ENCODE measurements at places on chromosomes 16 and 17.
A peak's percentile ranks its signal among the peaks of the same experiment; 100 is the strongest.

- no peak for DNase-seq
Measured at GRCh38 chr16:8905795-8906591, 23.8 kb downstream of the LITAFD start.

- no peak for DNase-seq
Measured at GRCh38 chr17:4537451-4538235, 17.5 kb downstream of the MYBBP1A start.

- DNase-seq, result no peak
Measured at GRCh38 chr16:2005646-2006045, 4.0 kb downstream of the ZNF598 start.

- no peak for DNase-seq
Measured at GRCh38 chr17:30228011-30228410, 7.5 kb downstream of the SLC6A4 start.

DNA sequence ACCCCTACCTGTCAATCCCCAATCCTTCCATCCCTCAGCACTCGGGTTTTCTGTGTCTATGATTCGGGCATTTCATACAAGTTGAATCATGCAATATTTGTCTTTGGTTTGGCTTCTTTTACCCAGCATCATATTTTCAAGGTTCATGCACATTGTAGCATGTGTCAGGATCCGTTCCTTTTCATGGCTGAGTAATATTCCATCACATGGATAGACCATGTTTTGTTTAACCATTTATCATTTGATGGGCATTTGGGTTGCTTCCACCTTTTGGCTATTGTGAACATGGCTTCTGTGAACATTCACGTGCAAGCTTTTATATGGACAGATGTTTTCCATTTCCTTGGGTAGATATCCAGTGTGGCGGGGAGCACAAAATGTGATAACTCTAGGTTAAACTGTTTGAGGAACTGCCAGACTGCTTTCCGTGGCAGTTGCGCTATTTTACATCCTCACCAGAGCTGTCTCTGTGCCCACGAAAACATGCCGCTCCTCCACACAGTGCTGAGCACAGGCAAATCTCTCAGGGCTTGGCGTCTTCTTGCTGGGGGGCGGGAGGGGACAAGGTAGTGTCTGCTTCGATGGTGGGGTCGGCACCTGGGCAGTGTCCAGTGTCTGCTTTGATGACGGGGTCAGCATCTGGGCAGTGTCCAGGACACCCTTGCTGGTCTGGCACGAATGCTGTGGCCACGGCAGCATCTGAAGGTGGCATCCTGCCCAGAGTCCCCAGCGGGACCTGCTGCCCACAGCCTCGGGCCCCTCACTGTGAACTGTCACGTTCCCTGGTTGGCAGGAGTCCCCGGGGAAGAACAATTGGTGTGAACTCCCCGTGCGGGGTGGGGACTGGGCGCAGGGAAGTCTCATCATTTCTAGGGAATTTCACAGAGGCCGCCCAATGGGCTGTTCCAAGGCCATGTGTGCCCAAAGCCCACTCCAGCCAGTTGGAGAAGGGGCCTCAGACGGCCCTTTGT, 32.4 kb upstream of the JPH3 start:
- no peak for DNase-seq

DNA sequence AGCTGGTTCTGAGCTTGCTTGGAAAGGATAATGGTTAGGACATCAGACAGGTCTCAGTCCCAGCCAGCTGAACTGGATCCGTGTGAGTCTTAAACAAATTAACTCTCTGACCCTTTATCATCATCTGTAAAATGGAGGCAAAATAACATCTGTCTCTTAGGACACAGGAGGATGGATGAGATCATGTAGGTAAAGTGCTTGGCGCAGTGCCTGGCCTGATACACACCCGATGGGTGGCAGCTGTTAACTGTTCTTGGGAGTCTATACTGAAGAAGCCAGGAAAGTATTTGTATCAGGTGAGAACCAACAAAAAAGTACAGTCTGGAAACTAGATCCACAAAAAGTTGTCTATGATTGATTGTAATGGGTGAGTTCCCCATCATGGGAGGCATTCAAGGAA, 188.6 kb downstream of the C16orf78 start:
- DNase-seq, result no peak

DNA sequence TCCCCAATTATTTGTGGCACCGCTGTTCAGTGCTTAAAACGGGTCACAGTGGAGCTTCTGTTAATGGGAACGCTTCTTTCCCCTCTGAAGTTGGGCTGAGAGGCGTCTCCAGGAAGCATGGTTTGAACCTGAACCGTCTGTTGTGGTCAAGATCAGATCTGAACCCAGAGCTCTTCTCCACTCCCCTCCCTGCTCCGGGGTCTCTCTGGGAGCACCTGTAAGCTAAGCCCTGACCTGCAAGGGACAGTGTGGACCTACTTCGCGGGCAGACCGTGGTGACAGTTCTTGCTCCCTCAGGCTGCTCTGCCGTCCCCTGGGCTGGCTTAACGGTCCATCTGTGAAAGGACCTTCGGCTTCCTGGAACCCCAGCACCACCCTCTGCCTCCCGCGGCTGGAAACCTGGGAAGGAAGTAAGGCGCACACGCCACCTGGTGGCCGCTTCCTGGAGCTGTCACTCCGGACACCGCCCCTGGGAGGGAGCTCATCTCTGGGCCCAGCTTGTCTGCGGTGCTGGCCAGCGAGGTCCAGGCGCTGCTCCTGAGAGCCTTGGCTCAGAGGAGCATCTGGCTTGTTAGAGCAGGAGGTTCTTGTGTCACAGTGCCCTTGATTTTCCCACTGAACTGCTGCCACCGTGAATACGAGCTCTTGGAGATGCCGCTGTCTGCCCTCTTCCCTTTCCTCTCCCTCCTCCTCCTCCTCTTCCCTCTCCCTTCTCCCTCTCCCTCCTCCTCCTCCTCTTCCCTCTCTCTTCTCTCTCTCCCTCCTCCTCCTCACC, 518.5 kb upstream of the EEF2KMT start:
- DNase-seq, result no peak

GRCh38 chr16:65601781-65602180, 479.9 kb upstream of the CDH11 start:
- no peak for DNase-seq

- DNase-seq, result no peak
Measured at GRCh38 chr16:11320170-11320569, 25.1 kb upstream of the RMI2 start.

DNA sequence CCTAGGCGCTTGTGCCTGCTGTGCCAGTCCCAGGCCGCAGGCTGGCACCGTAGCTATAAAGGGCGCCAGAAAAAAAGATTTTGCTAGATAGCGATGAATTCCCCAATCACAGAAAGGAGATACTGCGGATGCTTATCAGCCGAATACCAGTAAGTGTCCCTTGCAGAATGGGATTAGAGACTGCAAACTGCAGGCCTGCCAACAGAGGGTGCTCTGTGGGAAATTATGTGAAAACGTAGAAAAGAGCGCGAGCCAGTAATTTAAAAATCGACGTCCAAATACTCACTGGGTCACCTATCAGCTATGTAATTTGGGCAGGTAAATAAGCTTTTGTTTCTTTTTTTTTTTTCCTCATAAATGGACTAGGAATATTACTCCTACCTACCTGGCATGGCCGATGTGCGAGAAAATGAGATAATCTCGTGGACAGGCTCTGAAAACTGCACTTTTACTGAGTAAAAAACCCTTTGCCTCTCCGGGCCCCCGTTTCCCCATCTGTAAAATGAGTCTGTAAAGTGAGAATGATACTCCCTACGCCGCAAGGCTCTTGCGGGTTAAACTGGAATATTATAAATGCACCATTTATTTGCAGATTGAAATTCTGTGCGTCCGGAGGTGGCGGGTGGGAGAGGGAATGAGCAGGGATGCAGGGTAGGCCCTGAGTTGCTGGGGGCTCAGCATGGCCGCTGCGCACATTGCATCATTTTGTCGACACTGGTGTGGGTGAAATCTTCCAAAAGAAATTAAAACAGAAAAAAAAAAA, 1.2 kb upstream of the COG1 start:
- DNase-seq, result peak; percentile 50

DNA sequence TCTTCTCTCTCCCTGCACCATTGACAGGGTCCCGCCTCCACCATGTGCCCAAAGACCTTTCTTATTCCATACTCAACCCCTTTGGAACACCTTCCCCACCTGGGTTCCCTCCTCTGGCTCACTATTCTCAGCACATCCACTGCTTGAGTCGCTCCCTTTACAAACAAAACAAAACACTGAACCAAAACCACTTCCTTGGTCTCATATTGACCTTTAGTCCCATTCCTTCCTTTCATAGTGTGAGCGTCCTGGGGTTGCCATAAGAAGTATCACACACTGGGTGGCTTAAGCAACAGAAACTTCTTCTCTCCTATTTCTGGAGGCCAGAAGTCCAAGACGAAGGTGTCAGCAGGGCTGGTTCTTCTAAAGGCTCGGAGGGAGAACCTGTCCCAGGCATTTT, 6.1 kb upstream of the TNRC6C start:
- DNase-seq, result no peak

- DNase-seq, result no peak
Measured at GRCh38 chr17:58756246-58757161, 850 bp downstream of the PPM1E start.

DNA sequence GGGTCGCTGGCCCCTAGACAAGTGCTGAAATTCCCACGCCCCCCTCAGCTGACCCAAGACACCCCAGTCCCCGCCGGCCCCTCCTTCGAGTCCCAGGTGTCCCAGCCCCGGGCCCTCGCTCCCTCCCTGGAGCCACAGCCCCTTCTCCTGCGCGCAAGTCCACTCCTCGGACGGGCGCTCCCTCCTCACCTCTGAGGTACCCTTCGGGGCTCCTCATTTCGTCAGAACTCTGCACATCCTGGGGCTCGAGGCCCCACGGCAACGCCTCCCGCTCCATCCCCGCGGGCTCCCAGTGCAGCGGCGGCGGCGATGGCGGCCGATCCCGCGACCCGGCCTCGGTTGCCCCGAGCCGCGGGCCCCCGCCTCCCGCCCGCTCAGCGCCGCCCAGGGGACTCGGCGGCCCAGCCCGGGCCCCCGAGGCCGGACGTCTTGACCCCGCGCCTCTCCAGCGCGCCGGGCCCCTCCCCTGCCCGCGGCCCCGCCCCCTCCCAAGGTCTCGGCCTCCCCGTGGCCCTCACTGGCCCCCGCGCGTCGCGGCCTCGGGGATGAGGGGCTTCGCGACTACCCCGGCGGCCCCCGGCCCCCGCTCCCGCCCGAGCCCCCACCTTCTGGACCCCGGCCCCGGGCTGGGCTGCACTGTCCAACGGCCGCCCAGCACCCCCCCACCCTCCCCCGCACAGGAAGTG, at the start of gene ZNF768:
Gene ZNF768 (minus strand): TSS at position 430 of the 686 bp plus-strand sequence. CDS start 153 bp downstream, at position 277.
- DNase-seq, result no peak

DNA sequence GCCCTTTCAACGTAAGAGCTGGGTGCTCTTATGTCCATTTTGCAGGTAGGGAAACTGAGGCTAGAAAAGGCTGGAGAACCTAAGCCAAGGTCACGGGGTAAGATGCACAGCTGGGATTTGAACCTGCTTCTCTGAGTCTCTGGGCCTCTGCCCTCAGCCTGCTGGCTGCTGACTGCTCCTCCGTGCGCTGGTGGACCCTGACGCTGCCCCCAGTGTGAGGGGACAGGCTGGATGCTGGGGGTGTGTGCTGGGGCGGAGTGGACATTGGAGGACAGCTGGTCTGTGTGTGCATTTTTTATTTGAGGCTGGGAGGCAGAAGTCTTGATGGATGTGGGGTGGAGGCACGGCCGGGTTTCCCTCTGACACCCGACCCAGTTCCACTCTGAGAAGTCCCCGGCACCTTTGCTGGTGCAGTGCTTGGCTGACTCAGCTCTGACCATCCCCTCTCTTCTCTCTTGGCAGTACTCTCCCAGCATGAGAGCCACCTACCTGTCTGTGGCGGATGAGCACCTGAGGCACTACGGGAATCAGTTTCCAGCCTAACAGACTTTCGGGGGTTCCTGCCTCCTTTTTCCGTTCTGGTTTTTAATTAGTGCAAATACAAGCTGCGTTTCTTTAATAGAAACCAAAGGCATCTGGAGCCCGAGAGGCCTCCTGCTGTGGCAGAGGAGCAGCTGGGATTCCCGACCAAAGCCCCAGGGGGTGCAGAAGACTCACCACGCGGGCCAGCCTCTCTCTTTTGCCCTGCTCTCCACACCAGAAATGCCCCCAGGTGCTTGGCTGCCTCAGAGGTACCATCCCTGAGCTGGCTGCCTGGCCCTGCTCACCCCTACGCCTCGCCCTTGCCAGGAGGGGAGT, 14.1 kb upstream of the DNAI2 start:
- DNase-seq, result no peak

DNA sequence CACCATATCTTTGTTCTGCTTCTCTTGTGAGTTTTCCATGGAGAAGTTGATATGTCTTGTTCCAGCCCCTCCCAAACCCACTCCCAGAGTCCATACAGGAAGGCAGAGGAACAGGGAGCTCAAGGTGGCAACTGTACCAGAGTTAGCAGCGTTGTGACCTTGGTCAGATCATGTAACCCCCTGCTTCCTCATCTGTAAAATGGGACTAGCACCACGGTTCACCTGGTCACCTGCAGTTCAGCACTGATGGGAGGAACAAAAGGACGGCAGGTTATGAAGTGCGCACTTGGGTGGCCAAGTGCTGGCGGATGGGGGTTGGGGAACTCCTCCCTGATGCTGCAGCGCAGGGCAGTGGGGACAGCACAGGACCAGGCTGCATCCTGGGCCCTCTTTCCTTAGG, 7.7 kb upstream of the NEUROD2 start:
- no peak for DNase-seq

- DNase-seq, result no peak
Measured at GRCh38 chr17:54863176-54863575, 37.5 kb upstream of the TOM1L1 start.

GRCh38 chr17:10618202-10618635, 38.9 kb downstream of the MYH3 start:
- DNase-seq, result peak; percentile 27

DNA sequence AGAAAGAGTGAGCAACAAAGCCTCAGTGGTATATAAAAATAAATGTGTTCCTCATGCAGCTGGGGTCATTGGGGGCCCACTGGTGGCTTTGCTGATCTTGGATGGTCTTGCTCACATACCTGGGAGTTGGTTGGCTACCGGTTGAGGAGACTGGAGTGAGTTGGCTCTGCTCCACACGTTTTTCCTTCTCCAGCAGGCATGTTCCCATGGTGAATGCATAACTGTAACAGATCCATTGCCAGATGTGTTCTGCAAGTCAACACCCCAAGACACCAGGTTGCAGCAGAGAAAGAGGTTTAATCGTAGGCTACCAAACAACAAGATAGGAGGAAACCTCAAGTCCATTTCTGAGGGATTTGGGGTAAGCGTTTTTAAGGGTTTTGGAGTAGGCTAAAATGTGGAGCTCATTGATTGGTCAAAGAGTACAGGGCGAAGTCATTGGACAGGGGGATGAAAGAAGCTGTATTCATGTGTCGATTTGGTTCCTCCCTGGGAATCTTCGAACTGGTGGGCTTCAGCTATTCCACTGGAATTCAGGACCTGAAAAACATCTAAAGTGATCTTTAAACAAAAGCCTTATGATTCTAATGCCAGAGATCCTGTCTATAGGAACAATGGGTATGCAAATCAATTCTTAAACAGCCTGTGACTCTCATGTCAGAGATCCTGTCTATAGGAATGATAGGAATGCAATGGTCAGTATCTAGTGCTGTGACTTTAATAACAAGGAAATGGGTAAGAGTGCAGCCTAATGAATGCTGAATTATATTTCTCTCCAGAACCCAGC, 467.5 kb upstream of the C16orf82 start:
- no peak for DNase-seq

- no peak for DNase-seq
Measured at GRCh38 chr17:47742319-47743181, 9.5 kb downstream of the TBX21 start.

Data from skin of body (tissue), 3 donors.